ENCODE measurements at places on chromosomes 4 and X. TPM values are rescaled to one million over a fixed set of nuclear protein-coding genes. Genes with fewer than 3 reads are reported as not detected.

RAI2 gene
- total RNA-seq, result not detected

- no peaks in the 10 kb centered on the region for H3K27me3 ChIP-seq
- DNase-seq, result no peak
- peak overlapping the region; percentile 87 for H3K27ac ChIP-seq
- peak overlapping the region; percentile 55 for H3K4me3 ChIP-seq
- peaks cover 71% of the 10 kb centered on the region for H3K4me1 ChIP-seq
These were observed 46.3 kb downstream of the SH3KBP1 start for GRCh38 chrX:19840899-19841648.

DCX gene
- total RNA-seq, result not detected

GRCh38 chr4:142778900-142779299, 67.2 kb downstream of the INPP4B start:
- H3K27ac ChIP-seq, result no peak overlapping the region
- DNase-seq, result no peak
- no peak overlapping the region for H3K4me3 ChIP-seq
- no peaks in the 10 kb centered on the region for H3K27me3 ChIP-seq
- H3K4me1 ChIP-seq, result peaks cover 7% of the 10 kb centered on the region
- no peaks in the 10 kb centered on the region for H3K36me3 ChIP-seq

EDNRA gene
- not detected for total RNA-seq

MAGEB4 gene
- not detected for total RNA-seq

MTHFD2L gene
- 5.3 TPM for total RNA-seq

KLHL13 gene
- 0.08 TPM for total RNA-seq

- H3K27ac ChIP-seq, result no peak overlapping the region
- peaks cover 48% of the 10 kb centered on the region for H3K27me3 ChIP-seq
- peaks cover 31% of the 10 kb centered on the region for H3K4me1 ChIP-seq
- H3K4me3 ChIP-seq, result peak overlapping the region; percentile 43
- peak; percentile 24 for DNase-seq
These were observed 6.0 kb downstream of the FRG2 start for GRCh38 chr4:190020790-190021717.

TCEAL2 gene
- total RNA-seq, result not detected

HTR2C gene
- not detected for total RNA-seq

BTC gene
- not detected for total RNA-seq

DNA sequence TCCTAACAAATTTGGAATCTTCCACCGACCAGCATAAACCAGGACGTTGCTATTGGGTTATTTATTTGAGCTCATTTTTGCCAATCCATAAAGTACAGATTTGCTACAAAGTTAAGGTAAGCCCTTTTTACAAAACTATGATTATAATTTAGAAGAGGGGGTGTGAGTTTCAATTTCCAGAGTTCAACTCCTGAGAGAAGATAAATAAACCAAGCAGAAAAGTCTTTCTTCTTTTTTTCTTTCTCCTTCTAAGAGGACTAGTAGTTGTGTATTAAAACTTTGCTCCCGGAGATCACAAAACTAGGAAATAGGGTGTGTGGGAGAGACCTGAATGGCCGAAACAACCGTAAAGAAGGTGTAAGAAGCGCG, 2.6 kb downstream of the PITX2 start:
- no peak for DNase-seq
- no peak overlapping the region for H3K4me3 ChIP-seq
- H3K27ac ChIP-seq, result no peak overlapping the region
- H3K36me3 ChIP-seq, result peaks cover 32% of the 10 kb centered on the region

MAGEC3 gene
- not detected for total RNA-seq

- no peak for DNase-seq
- H3K4me3 ChIP-seq, result no peak overlapping the region
- peaks cover 2% of the 10 kb centered on the region for H3K4me1 ChIP-seq
These were observed 19.3 kb upstream of the CPE start for GRCh38 chr4:165359506-165359905.

DNA sequence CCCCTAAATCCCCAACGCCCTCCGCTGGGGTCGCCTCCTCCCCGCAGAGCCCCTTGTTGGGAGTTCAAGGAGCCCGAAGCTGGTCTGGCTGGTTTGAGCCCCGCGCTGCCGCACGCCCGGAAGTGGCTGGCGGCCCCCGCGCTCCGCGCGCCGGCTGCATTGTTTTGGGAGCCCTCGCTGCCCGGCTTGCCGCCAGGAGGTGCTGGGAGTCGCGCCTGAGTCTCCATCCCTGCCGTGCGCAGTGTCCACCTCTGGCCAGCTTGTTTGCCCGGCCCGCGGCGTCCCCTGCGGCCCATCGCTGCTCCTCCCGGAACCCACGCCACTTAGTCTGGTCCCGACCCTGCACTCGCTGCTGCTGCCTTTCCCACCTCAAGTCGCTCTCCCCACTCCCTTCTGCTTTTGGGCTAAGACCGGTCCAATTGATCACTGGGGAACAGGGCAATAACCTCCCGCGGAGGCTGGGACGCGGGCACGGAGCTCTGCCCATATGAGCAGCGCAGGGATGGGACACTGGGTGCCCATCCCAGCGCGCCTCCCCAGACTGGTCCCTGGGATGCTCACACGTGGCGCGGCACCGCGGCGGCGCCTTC, 2.2 kb upstream of the SFRP2 start:
- no peaks in the 10 kb centered on the region for H3K36me3 ChIP-seq
- DNase-seq, result peak; percentile 41
- H3K4me3 ChIP-seq, result peak overlapping the region; percentile 66

- no peak for DNase-seq
- H3K27me3 ChIP-seq, result no peaks in the 10 kb centered on the region
- no peak overlapping the region for H3K27ac ChIP-seq
- no peaks in the 10 kb centered on the region for H3K4me1 ChIP-seq
- peaks cover 2% of the 10 kb centered on the region for H3K36me3 ChIP-seq
These were observed 117.4 kb upstream of the GPRIN3 start for GRCh38 chr4:89425023-89425422.

- DNase-seq, result no peak
- no peaks in the 10 kb centered on the region for H3K36me3 ChIP-seq
- H3K27me3 ChIP-seq, result peaks cover 4% of the 10 kb centered on the region
- H3K27ac ChIP-seq, result no peak within 1 kb of the TSS
These were observed at the start of gene DRP2 for GRCh38 chrX:101219116-101219863. Gene DRP2, plus strand, starts transcription at chrX:101219786. Its CDS starts 11,862 bp downstream, at chrX:101231648.

SPANXN4 gene
- total RNA-seq, result not detected

DNA sequence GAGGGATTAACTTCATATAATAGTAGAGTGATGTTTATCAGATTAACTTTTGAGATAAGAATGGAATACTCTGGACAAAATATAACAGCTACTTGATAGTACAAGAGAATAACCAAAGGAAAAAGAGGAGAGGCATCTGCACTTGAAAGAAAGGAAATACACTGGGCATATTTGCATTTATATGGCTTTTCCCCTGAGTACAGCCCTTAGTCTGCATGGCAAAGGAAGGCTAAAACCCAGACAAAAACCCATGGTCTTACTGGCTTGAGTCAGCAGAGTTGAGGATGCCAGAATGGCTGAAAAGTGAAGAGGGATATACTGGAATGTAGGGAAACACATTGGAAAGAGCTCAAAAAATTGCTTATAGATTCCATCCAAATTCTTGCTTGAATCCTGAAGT, 101.6 kb downstream of the COL4A5 start:
- H3K4me3 ChIP-seq, result no peak overlapping the region
- no peak overlapping the region for H3K27ac ChIP-seq
- no peak for DNase-seq
- H3K27me3 ChIP-seq, result no peaks in the 10 kb centered on the region
- H3K36me3 ChIP-seq, result no peaks in the 10 kb centered on the region

ARAP2 gene
- 34.7 TPM for total RNA-seq

DNA sequence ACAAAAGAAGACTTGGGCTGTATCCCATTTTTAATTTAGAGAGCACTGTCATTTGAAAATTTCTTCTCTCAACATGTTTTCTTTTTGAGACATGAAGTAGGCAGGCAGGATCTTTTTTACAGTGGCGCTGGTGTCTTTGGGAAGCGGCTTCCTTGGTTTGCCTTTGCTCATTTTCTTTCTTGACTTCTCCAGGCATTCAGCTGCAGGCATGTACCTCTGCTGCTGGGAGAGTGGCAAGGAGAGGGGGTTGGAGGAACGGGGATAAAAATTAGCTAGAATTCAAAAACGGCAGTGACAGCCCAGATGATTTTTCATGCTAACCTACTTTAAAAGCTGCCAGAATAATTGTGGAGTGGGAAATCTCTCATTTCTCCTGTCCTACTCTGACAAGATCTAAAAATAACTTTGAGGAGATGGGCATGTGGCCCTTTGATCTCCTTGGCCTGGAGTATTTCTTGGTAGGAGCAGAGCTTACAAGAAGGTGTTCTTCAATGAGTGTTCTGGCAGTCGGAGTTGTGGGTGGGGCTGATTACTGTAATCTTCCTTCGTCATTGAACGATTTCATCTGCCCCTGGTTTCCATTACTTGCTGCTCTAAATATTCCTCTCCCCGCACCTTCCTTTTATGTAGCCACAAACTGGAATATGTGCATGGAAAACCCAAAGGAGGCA, 54.8 kb downstream of the TBL1X start:
- H3K36me3 ChIP-seq, result peaks cover 9% of the 10 kb centered on the region
- no peak overlapping the region for H3K4me3 ChIP-seq
- no peak overlapping the region for H3K27ac ChIP-seq
- H3K27me3 ChIP-seq, result no peaks in the 10 kb centered on the region

DNA sequence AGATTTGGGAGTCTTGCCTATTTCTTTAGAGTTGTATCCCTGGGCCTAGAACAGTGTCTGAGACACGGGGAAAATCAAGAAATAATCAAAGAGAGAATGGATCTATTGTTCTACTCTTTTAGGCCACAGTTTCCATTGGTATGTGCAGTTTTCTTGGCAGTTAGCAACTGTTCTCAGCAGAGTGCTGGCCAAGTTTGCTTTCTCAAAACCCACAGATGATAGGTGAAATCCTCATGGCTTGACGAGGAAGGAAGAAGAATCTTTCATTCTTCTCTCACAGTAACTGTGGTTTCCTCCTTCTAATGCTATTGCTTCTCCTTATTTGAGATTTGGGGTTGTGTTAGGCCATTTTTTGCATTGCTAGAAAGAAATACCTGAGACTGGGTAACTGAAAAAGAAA, 42.2 kb downstream of the AGA start:
- no peak for DNase-seq
- peaks cover 51% of the 10 kb centered on the region for H3K4me1 ChIP-seq
- H3K4me3 ChIP-seq, result no peak overlapping the region

GRCh38 chr4:136935305-136935704, 597.0 kb downstream of the PCDH18 start:
- H3K4me3 ChIP-seq, result no peak overlapping the region
- H3K36me3 ChIP-seq, result no peaks in the 10 kb centered on the region
- H3K27ac ChIP-seq, result no peak overlapping the region
- H3K4me1 ChIP-seq, result no peaks in the 10 kb centered on the region
